KBM-7 (cell line): ENCODE measurements at places on chromosomes 16 and 17.

- no peak for DNase-seq
Measured at GRCh38 chr16:87064731-87065445, 252.3 kb downstream of the C16orf95 start.

- no peak for DNase-seq
Measured at GRCh38 chr17:9079461-9080103, 58.3 kb downstream of the NTN1 start.

GRCh38 chr17:29157310-29157709 lies 22.9 kb downstream of the MYO18A start:
- no peak for DNase-seq

- DNase-seq, result peak; percentile 84
Measured at GRCh38 chr16:8632675-8633182, 11.2 kb downstream of the METTL22 start.

DNA sequence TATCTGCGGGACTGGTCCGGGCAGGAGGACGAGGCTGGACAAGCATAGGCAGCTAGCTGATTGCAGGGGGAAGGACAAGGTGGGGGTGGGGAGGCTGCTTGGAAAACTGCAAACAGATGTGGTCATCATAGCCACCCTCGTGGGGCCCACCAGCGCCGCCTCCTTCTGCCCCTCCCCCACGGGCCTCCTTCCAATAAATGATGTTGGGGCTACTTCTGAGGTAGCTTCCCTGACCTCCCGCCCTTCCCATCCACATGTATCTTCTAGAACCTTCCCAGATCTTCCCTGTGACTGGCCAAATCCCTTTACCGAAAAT lies 12.3 kb upstream of the CDC42EP4 start:
- DNase-seq, result no peak

DNA sequence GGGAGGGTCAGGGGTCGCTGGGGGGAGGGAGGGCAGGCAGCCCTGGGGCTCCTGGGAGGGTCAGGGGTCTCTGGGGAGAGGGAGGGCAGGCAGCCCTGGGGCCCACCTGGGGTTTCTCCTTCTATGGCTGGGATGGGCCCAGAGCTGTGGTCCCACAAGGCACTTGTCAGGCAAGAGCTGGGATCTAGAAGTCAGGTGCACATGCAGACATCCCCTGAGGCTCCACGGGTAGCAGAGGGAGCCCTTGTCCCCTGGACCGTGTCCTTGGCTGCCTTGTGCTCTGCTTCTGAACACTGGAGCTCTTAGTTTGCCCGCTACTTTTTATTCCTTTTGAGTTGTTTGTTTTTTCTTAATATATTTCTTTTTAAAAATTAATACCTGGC lies 1.8 kb downstream of the TUBB3 start:
- DNase-seq, result no peak

GRCh38 chr17:41873559-41874292 lies 8.5 kb upstream of the KLHL11 start:
- DNase-seq, result no peak

- no peak for DNase-seq
Measured at GRCh38 chr17:7882629-7883028, 6.0 kb upstream of the CHD3 start.

- DNase-seq, result no peak
Measured at GRCh38 chr17:38451030-38451839, 23.0 kb downstream of the ARHGAP23 start.

DNA sequence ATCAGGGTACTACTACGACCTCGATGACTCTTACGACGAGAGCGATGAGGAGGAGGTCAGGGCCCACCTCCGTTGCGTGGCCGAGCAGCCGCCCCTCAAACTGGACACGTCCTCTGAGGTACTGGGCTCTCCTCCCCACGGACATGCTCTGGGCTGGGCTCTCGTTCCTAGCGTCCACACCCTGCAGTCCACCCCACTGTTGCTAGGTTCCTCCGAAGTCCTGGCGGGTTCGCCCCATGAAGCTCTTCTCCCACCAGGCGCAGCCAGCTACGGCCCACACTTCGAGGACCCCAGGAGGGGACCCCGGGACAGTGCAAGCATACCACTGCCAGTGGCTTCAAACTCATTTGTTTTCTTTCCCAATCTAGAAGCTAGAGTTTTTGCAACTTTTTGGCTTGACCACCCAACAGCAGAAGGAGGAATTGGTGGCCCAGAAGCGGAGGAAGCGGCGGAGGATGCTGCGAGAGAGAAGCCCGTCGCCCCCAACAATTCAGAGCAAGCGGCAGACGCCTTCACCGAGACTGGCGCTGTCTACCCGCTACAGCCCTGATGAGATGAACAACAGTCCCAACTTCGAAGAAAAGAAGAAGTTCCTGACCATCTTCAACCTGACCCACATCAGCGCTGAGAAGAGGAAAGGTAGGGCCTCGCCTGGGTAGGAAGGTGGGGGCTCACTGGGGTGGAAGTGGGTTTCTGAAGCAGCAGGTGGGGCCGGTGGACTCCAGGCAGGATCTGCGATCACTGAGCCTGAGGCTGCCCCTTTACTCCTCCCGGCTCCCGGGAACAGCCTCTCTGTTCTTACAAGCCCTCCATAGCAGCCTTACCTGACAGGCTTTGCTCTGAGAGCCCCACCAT lies 25.6 kb downstream of the GINS2 start:
- no peak for DNase-seq

- DNase-seq, result no peak
Measured at GRCh38 chr16:3536271-3536731, 35.5 kb downstream of the CLUAP1 start.

DNA sequence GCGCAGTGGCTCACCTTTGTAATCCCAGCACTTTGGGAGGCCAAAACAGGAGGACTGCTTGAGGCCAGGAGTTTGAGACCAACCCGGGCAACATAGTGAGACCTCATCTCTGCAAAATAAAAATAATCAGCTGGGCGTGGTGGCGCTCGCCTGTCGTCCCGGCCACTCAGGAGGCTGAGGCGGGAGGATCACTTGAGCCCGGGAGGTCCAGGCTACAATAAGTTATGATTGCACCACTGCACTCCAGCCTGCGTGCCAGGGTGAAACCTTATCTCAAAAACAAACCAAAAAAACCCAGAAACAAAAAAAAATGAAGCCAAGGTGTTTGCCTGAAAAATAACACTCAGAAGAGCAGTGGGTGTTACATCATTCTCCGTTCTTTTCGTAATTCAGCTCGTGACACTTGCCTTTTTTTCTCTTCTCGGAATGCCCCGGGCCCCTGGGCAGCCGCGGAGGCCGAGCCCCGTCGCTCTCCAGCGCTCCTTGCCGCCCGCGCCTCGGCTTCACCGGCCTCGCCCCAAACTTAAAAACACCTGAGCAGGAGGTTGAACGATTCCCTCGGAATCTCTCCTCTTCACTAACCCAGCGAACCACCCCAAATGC lies 17.0 kb downstream of the PRCD start:
- DNase-seq, result peak; percentile 61

DNA sequence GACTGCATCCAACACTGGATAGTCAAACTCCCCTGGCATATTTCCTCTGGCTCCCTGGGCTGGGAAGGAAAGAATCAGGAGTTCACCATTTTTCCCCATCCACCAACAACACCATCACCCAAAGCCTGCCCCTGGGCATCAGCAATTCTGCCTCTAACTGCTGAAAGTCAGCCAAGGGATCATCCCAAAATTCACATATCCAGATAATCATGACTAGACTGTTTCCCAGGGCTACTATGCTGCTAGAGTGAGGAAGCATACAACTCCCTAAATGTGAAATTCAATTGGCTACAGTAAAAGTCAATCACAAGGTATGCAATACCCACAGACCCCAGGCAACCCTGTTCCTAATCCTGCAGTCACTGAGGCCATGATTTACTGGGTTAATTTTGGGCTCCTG lies 230.6 kb downstream of the C16orf95 start:
- no peak for DNase-seq

- no peak for DNase-seq
Measured at GRCh38 chr16:66332634-66333610, 33.6 kb upstream of the CDH5 start.

DNA sequence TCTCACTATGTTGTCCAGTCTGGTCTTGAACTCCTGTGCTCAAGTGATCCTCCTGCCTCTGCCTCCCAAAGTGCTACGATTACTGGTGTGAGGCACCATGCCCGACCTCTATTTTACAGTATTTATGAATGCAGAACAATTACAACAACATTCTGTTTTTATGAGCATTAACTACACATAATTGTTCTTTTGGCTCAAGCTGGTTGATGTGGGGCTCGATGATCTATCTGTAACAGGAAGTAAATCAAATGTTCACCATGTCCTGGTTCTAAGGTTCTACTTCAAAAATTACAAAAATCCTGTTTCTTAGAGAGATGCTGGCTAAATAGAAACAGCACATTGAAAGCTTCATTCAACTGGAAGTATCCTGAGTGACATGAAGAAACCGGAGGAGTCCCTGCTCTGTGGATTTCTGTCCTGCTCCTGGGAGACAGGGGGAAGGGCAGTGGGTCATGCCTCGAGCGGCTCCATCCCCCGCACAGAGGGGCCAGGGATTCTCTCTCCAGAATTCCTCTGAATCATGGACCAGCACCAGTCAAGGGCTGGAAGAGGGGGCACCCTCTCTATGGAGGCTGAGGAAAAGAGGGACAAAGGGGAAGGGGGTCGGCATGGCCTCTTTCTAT lies 31.5 kb downstream of the FA2H start:
- no peak for DNase-seq

- DNase-seq, result no peak
Measured at GRCh38 chr17:44069974-44070454, 521 bp upstream of the G6PC3 start.

DNA sequence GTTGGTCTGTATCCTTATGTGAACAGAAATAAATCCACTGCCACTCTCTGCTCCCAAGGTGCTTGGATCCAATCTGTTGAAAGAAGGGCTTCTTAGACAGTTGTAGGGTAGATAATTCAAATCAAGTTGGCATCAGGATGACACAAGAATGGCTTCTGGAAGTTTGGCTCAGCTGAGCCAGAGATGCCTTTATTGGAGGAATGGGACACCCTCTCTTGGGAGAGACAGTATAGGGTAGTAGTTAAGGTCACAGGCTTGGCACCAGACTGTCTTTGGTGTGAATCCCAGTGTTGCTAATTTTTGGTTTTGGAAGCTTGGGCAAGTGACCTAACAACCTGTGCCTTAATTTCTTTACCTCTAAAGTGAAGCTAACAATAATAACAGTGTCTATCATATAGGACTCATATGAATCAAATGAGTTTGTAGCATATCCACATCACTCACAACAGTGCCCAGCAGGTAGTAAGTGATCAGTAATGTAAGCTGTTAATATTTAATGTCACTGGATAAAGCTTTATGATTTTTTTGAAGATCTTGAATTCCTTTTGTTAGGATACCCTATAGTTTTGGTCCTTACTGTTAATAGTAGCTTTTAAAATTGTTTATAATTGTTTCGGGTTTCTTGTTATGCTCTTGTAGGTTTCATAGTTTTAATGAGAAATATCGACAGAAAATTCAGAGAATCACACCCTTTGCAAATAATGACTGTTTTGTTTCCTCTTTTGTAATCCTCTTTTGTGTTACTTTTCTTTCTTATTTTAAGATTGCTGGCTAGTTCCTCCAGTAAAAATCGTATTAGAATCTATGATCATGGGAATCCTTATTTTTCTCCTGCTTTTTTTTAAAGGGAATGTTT lies 19.1 kb downstream of the ZNRF1 start:
- DNase-seq, result no peak

DNA sequence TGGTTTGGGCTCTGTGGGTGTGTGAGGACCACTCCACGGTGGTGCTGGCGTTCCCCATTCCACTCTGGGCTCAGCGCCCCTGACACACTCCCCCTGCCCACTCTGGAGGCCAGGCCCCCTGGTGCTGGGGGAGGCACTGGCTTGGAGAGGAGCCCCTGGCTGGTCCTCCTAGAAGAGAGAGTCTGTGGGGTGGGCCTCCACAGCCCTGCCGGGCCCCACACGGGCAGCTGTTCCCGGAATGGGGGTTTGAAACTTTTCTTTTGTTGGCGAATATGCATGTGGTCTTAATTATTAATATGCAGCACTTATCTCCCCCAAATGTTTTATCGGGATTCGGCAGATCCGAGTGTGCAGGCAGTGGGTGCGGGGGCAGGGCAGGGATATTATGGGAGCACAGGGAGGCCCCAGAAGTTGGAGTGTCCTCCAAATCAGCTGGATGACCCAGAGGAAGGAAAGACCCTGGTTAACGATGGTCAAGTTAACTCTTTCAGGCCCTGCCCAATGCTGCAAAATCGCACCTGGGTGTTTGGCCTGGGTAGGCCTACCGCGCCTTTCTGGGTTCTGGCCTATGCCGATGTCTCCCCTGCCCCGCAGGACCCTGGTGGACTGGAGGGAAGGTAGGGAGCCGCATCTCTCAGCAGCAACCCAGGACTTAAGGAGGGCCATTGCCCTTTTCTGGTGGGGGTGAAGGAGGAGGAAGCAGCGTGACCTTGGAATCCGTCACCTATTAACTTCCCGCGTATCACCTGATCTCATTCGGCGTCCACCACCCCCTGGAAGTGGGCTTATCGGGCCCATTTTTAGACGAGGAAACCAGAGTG lies 36.0 kb downstream of the TMEM235 start:
- no peak for DNase-seq

- DNase-seq, result no peak
Measured at GRCh38 chr17:73851091-73851490, 206.8 kb upstream of the SDK2 start.

DNA sequence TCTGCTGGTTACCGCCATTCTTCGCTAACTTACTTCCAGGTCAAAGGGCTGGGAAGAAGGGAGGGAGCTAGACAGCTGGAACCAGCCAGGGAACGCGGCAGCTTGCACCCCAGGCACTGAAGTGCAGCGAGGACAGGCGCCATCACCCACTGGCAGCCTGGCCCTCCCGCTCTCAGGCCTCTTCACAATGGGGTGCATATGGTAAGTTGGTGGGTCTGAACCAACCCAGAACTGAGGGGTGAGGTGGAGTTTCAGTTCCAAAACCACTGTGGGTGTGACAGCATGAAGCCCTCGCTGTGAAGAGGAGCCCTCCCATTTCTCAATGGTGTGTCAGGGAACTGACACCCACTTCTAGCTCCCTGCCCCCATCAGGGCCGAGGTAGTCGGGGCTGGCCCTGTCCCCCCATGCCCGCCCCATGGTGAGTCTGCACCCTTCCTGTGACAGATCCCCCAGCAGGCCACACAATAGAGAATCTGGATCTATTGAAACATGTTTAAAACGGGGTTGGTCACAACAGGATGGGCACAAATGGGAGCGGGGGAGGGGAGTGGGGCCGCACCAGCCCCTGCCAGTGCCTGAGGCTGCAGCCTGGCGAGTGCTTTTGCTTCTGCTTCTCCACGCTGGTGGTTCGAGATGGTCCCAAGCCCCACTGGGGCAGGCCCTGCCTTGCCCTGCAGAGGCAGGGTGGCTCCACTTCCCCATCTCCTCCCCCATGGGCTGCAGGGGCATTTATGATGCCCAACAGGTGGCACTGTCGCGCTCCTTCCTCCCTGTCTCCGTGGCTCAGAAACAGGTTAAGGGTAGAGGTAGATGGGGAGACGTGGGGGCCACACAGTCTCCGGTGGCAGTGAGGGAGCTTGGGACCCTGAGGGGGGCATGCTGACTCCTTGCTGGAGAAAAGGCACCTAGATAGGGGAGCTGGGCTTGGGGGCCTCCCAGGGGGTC lies 2.3 kb downstream of the LIMD2 start:
- peak; percentile 96 for DNase-seq

DNA sequence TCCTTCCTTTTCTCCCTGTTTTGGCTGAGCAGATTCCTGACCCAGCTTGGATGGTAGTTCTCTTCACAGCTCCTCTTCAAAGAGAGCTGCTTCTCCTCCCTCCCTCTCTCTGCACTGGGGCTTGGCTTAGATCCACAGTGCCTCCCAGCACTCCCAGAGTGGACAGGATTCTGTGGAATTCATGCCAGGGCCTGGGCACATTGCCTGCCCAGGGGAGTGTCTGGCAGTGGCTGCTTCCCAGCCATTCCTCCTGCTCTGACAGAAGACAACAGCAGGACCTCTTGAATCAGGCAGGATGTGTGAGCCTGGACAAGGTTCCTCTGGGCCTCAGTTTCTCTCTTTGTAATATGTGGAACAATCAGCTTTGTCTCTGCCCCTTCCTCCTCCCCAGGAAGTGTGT lies 4.5 kb upstream of the MMP28 start:
- no peak for DNase-seq
